ENCODE measurements at places on chromosomes 16 and 17.

DNA sequence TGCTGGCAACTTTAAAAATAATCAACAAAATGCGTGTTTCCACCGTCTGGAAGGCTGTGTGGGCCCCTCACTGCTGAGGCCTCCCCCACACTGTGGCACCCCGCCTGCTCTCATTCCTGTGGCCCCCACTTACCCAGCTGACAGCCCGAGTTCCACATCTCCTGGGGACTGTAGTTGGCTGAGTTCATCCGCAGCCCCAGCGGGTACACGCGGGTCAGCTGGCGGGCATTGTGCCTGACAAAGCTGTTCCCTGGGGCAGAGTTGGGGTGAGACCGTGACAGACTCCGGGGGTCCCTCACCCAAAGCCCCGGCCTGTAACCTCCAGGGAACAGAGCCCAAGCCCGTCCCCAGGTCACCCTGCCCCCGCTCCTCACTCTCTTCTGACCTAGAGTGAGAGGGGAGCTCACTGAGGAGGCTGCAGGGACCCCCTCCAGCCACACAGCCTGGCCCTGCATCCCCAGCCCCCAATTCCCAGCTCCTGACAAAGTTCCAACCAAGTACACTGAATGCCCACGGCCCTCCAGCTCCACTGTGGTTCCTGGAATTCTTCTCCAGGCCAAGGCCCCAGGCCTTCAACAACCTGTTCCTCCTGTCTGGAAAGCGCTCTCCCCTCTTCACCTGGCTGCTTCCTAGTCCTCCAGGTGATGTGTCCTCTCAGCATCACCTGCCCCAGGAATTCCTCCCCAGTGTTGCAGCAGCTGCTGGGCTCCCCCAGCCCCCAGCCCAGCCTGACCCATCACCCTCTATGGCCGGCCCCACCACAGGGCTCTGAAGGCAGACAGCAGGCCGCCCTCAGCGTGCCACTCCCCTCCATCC, 18.0 kb downstream of the PLCD3 start:
- DNase-seq: no peak

- DNase-seq: no peak
Observed at GRCh38 chr16:102060-102855, 24.2 kb downstream of the MPG start.

GRCh38 chr17:72667096-72668063, 425.1 kb downstream of the SLC39A11 start:
- DNase-seq: no peak

- DNase-seq: no peak
Observed at GRCh38 chr16:35533683-35534082, 2074.3 kb downstream of the TP53TG3F start.

GRCh38 chr17:30571921-30572320, 94.7 kb downstream of the GOSR1 start:
- DNase-seq: no peak

GRCh38 chr16:4350365-4350786, 745 bp downstream of the PAM16 start:
- DNase-seq: no peak

DNA sequence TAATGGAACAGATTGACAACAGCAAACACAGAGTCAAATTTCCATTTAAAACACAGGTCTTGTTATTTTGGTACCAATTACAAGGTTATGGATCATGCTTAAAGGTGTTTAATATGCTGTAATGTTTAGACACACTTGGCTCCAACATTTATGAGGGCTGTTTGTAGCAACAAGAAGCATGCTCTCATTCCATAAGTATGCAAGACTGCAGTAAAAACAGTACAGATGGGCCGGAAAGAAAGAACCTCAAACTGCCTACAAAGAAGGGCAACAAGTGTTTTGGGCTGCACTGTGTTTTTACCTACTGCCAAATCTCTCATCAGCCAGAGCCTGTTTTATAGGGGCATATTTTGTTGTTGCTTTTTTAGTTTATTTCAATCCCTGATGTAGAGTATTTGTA, 100.5 kb upstream of the HS3ST3A1 start:
- no peak for DNase-seq

- no peak for DNase-seq
Observed at GRCh38 chr16:74511961-74512360, 90.7 kb upstream of the CLEC18B start.

GRCh38 chr17:59837308-59838051, 55.3 kb downstream of the TUBD1 start:
- no peak for DNase-seq

DNA sequence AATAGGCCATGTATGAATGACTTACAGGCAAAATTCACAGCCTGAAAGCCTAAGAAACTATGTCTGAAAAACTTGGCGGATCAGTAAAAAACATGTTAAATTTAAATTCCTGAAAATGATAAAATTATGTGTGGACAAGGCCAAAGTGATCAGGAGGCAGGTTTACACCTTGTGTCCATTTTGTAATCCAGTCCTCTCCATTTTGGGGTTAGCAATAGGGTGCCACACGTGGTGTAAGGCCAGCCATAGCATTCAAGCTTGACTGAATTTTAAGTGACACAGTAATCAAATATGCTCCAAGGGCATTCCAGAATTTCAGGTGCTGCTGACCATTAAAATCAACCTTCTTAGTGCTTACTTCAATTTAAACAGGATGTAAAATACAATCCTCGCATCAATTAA, 2.7 kb downstream of the RNF43 start:
- no peak for DNase-seq

DNA sequence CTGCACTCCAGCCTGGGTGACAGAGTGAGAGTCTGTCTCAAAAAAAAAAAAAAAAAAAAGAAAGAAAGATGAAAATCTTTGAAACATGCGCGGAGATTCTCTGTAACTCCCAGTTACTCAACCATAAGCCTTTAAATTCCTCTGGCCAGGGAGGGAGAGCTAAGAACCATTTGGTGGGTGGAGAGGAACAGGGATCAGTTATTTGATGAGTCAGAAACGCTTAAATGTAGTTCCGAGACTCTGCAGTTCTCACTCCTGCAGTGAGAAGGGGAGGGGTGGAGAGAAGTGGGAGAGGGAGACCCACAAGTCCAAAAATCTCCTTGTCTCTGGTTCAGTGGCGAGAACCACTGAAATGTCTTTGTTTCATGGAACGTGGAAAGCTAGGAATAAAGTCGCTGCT, 266.7 kb downstream of the SOX9 start:
- DNase-seq: no peak

GRCh38 chr16:17497648-17498047, 26.9 kb upstream of the XYLT1 start:
- DNase-seq: no peak

DNA sequence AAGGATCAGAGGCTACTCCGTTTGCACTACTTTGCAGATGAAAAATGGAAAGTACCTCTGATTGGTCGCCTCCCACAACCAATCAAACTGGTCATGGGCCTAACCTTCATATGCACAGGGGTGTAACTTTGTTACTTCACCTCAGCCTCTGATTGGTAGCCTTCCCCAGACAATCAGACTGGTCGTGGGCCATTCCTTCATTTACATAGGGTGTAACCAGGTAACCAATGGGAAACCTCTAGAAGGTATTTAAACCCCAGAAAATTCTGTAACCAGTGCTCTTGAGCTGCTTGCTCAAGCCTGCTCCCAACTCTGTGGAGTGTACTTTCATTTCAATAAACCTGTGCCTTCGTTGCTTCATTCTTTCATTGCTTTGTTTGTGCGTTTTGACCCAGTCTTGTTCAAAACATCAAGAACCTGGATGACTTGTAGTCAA, 39.2 kb upstream of the USP22 start:
- no peak for DNase-seq

- DNase-seq: no peak
Observed at GRCh38 chr17:752620-753219, 656 bp upstream of the GEMIN4 start.

- DNase-seq: no peak
Observed at GRCh38 chr17:40813804-40814203, 8.6 kb downstream of the KRT10 start.

DNA sequence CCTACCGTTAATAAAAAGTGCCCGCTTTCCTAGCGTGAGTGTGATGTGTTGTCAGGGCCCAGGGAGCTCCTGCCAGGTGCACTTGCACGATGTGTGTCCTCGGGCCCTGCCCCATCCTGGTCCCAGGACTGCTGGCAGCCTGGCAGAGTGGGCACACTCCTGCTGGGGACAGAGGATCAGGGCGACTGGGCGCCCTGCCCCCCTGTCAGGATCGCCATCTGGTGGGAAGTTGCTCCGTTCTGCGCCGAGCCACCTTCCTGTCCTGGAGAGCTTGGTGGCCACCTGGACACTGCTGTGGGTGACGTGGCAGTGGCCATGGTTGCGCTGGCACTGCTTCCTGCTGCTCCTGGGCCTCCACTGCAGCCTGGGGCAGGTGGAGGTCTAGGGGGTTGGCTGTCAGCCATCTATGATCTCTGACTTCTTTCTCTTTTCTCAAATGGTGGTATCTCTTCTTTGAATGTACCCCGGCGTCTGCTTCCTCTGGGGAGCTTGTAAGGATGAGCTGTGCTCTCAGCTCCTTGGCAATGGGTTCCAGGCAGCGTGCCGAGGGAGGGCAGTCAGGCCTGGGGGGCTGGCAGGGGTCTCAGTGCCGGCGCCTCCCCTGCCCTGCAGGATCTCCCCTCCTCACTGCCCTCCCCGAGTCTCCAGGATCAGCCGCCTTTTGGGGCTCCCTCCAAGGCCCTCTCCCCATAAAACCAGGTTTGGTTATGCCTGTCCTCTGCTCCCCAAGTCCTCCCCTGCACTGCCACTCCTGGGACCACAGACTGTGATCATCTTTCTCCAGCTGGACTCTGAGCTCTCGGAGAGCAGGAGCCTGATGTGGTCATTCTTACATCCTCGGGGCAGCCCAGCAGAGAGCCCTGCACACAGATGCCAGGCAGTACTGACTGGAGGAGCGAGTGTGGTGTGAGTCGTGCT, 76.9 kb downstream of the AMFR start:
- no peak for DNase-seq

DNA sequence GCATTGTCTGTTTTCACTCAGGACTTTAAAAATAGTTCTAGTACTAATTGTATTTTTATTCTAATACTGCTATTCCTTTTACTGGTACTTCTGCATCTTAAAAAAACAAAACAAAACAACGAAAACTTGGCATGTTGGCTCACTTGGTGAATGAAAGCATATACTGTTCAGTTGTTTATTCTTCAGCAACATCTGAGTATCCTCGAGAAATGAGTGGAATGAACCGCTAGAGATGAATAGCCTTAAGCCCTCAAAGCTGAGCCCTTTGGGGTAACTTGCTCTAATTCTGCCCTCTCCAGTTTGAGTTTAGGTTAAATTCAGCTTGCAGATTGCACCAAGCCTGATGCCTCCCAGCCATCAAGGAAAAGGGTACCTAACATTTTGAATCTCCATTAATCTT, 126.5 kb downstream of the WWOX start:
- no peak for DNase-seq

DNA sequence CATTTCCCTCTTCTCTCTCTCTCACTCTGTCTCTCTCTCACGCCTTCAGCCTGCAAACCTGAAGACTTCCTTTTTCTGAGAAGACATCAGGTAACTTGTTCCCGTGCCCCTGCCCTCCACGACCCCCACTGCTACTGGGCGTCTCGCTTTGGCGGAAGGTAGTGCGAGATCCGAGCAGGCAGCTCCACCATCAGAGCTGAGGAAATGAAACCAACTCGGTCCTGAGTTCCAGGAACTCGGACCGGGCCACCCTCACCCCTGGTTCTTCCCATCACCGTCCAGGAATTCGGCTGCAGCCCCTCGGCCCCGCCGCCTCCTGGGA, 585 bp downstream of the MLKL start:
- DNase-seq: no peak

DNA sequence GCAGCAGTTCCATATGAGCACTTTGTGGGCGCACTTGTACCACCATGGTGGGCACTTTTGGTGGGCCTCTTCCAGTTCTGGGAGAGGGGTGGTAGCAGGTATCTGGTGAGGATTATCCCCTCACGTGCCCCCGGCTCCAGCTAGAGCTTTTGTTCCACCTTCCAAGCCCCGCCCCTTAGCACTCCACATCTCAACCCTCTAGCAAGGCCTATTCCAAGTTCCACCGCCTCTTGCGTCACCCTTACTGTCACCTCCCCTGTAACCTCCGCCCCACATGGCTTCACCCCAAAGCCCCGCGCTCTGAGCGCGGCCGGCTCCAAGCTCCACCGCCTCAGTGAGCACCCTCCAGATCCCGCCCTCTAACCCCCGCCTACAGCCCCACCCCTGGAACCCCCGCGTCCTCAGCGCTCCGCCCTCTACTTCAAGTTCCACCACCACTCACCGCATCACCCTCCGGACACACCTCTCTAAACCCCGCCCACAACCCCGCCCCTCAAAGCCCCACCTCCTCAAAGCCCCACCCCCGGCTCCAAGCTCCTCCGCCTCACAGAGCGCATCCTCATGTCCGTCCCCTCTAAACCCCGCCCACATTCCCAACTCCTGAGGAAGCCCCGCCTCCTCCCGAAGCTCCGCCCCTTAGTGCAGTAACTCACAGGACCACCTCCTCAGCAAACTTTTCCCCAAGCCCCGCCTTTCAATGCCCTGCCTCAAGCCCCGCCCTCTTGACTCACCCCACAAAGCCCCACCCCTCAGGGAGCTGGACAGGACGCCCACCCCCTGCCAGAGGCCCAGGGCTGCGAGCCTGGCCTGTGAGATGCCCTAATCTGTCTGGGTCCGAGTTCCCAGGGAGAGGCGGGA, 11.1 kb downstream of the SCN4A start:
- DNase-seq: no peak

- DNase-seq: no peak
Observed at GRCh38 chr16:5461574-5461973, 364.0 kb upstream of the EEF2KMT start.

All from cerebellar nuclear complex (tissue), 1 donor.